Right lobe of liver (tissue), 6 donors: ENCODE measurements at places on chromosomes 2 and 18. TPM values are rescaled to one million over a fixed set of nuclear protein-coding genes. Genes with fewer than 3 reads are reported as not detected.

The OXER1 gene
- 5.6 TPM for total RNA-seq

GRCh38 chr2:215186021-215186420, 47.6 kb upstream of the ABCA12 start:
- H3K27me3 ChIP-seq: no peaks in the 10 kb centered on the region
- no peaks in the 10 kb centered on the region for H3K36me3 ChIP-seq
- no peak overlapping the region for H3K27ac ChIP-seq
- DNase-seq: no peak
- H3K4me3 ChIP-seq: no peak overlapping the region
- no peaks in the 10 kb centered on the region for H3K4me1 ChIP-seq

DNA sequence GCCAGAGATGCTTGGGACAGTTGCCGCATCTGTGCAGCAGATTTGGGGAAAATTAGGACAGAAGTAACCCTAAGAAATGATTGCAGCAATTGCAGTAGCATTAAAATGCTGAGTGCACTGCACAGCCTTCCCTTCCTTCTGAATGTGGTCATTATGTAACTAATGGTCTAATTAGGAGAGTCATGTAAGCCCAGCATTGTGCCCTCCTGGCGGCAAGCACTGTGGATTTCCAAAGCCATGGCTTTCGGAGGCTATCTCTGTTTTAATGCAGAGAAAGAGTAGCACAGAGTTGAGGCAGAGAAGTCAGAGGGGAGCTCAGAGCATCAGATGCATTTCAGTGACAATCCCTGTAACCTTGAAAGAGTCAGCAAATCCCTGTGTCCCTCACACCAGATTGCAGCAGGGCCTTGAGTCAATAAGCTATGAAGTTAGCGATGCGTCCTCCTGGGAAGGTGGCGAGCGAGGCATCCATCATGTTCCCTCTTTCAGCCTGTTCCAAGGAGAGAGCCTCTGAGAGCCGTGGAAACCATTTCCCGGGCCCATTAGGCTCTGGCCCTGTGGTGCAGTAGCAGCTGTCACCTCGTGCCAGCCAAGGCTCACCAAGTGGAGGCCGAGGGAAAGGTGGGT, 307.2 kb downstream of the FBXO15 start:
- H3K36me3 ChIP-seq: no peaks in the 10 kb centered on the region
- no peaks in the 10 kb centered on the region for H3K27me3 ChIP-seq
- H3K4me1 ChIP-seq: no peaks in the 10 kb centered on the region
- H3K4me3 ChIP-seq: no peak overlapping the region

The MSH6 gene
- 34.7 TPM for total RNA-seq

The METTL21A gene
- 7.2 TPM for total RNA-seq

DNA sequence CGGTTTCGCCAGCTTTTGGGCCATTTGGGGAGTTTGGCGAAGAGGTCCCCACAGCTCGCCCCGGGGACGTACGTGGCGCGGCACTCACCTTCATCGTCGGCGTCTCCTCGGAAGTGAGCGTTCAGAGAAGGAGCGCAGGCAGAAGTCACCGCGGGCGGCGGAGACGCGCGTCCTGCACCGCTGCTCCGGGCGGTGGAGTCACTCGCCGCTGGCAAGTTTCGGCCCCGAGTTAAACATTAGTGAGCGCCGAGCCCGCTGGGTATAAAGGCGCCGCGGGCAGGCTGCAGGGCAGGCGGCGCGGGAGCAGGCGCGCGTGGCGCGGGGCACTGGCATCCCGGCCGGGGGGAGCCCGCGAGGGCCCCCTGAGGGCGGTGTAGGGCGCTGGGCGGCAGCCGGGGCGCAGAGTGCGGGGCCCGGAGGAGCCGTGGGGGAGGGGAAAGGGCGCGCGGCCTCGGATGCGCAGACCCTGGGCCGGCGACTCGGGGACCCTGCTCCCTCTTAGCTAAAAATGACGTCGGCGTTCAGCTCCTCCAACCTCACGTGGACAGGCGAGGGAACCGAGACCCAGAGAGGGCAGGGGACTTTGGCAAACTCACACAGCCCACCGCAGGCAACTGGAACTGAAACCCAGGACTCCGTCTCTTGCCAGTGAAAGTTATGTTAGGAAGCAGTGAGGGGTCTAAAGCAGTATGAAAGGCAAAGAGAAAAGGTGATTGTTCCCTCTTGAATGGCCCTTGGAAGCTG, at the start of gene DPP4:
Gene DPP4 (minus strand): TSS at position 328 of the 744 bp plus-strand sequence. CDS start 234 bp downstream, at position 94.
- H3K36me3 ChIP-seq: no peaks in the 10 kb centered on the region
- no peaks in the 10 kb centered on the region for H3K4me1 ChIP-seq
- peak within 1 kb of the TSS; percentile 90 for H3K27ac ChIP-seq
- H3K27me3 ChIP-seq: no peaks in the 10 kb centered on the region
- peak; percentile 86 for DNase-seq
- peak within 1 kb of the TSS; percentile 58 for H3K4me3 ChIP-seq

The SULT1C4 gene
- total RNA-seq: 0.92 TPM

The CLIP4 gene
- total RNA-seq: 7.3 TPM

DNA sequence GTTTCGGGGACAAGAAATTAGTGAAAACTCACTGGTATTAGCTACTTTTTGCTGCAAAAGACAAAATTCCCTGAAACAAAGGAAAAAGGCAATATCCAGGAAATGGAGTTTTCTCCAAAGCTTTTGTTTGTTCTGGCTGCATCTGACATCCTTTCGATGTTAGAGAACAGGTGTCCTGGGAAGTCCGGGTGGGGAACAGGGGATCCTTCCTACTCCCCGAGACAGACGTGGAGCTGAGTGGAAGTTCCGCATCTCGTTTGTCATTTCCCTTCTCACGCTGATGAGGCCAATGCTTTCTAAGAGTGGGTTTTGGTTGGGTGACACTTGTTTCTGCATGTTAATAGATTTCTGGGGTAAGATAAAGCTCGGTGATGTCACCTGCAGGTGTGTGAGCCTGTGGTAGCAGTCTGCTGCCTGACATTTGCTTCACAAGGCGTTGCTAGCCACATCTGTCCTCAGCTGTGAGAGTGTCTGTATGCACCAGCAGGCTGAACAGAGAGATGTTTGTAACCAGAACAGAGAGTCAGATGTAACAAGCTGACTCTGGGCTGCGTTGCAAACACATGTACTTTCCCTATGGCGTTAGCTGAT, 125.9 kb downstream of the ACOXL start:
- DNase-seq: no peak
- H3K27ac ChIP-seq: no peak overlapping the region
- no peaks in the 10 kb centered on the region for H3K4me1 ChIP-seq
- no peaks in the 10 kb centered on the region for H3K27me3 ChIP-seq

- no peak overlapping the region for H3K27ac ChIP-seq
- no peak overlapping the region for H3K4me3 ChIP-seq
- no peaks in the 10 kb centered on the region for H3K27me3 ChIP-seq
- DNase-seq: no peak
Observed at GRCh38 chr2:170077830-170078569, 99.9 kb upstream of the MYO3B start.

DNA sequence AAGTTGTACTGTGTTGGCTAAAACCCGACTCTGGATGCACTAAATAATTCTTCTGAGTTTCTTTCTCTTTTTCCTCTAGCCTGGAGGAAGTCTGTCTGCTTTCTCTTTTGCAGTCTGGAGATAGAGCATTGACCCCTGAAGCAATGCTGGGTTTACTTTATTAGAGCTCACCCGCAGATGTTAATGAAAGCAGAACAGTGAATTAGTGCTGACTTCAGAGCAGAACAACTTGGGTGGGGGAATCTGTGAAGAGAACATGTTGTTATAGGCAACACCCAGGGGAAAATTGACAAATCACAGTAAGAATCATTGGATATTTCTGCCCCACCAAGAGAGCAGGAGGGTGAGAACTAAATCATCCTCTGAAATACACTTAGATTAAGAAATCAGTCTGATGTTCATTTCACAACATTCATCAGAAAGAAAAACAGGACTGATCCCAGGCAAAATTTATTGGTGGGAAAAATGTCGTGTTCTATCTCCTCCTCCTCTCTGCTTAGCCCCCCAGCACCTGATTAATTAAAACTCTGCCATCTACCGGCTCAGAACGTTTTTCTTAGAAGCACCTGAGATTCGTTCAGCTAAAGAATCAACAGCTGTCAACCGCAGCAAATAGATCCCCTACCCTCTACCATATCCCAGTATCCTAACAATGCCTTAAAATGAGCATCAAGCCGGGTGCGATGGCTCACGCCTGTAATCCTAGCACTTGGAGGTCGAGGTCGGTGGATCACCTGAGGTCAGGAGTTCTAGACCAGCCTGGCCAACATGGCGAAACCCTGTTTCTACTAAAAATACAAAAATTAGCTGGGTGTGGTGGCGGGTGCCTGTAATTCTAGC, 165.1 kb downstream of the FMNL2 start:
- no peaks in the 10 kb centered on the region for H3K27me3 ChIP-seq
- no peak for DNase-seq
- peaks cover 4% of the 10 kb centered on the region for H3K4me1 ChIP-seq
- H3K36me3 ChIP-seq: no peaks in the 10 kb centered on the region
- no peak overlapping the region for H3K4me3 ChIP-seq
- H3K27ac ChIP-seq: no peak overlapping the region

The TNFAIP6 gene
- total RNA-seq: not detected

DNA sequence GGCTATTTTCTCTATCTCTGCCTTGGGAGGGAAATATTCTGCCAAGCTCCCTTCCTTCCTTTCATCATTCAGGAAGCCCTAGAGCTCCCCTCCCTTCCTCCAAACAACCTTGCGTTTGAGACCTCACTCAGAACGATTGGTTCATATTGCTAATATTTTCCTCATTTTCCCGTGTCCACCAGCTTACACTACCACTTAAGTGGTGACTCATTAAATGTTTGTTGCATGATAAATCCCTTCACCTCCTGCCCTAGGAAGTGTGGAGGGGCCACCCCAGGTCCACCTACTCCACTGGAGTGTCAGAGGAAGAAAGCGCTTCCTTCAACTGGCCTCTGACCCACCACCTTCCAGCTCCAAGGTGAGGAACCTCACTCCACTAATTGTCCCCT, 2.3 kb upstream of the LPIN2 start:
- peak overlapping the region; percentile 99 for H3K27ac ChIP-seq
- no peak for DNase-seq
- peaks cover 18% of the 10 kb centered on the region for H3K4me1 ChIP-seq
- no peaks in the 10 kb centered on the region for H3K27me3 ChIP-seq

DNA sequence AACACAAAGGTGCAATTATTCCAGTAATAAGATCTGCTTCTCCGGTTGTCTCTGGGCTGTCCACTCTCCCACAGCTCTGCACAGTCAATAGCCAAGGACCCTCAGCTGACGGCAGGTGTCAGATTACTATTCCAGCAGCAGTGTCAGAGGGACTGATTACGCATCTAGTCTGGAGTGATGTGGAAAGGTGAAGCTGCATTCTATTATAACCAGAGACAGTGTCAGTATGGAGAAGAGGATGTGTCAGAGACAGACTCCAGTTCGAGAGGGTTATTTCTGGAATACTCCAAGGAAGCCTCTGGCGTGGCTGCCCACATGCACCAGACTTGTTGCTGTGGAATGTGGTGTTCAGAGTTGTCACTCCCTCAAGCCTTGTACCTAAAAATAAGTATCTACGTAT, 163.6 kb upstream of the TMEM200C start:
- H3K36me3 ChIP-seq: no peaks in the 10 kb centered on the region
- H3K4me1 ChIP-seq: no peaks in the 10 kb centered on the region
- H3K27ac ChIP-seq: no peak overlapping the region
- H3K4me3 ChIP-seq: no peak overlapping the region
- no peak for DNase-seq

- no peak for DNase-seq
- H3K27me3 ChIP-seq: no peaks in the 10 kb centered on the region
- no peak overlapping the region for H3K27ac ChIP-seq
- no peak overlapping the region for H3K4me3 ChIP-seq
Observed at GRCh38 chr18:64027931-64028695, 58.2 kb downstream of the SERPINB8 start.

GRCh38 chr2:160207804-160208654, 8.0 kb upstream of the ITGB6 start:
- DNase-seq: peak; percentile 75
- no peaks in the 10 kb centered on the region for H3K36me3 ChIP-seq
- H3K27me3 ChIP-seq: no peaks in the 10 kb centered on the region
- no peak overlapping the region for H3K27ac ChIP-seq
- no peaks in the 10 kb centered on the region for H3K4me1 ChIP-seq

DNA sequence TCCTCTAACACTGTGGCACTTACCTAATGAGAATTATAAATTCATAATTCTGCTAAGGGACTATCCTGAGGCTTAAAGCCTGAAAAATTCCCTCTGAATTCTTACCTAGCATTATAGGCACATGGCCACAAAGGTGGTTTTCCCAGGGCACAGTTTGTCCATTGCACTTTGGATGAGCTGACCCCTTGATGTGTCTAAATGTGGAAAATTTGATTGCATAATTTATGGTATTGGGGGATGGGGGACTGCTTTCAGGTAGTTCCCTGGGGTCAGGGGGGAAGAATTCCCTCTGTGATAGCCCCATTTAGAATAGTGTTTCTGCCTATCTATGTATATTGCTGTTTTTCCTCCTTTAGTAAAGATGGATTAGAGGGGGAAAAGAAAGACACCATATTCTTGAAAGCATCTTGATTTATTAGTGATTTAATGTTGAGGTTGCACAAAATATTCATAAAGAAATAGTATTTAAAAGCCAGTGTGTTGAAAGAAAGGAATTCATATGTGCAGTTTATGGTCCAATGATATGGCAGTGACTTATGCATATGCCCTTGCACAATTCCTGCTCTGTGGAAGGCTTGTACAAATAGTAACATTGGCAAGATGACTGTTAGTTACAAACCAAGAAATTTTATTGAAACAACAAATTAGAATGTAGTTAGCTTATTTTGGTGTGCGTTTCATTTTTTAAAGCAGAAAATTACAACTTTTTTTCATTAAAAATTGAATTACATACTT, 8.7 kb upstream of the HTR2B start:
- H3K4me3 ChIP-seq: peak overlapping the region; percentile 11
- no peak for DNase-seq
- H3K4me1 ChIP-seq: peaks cover 7% of the 10 kb centered on the region
